Nephron progenitor cell (in vitro differentiated cells): ENCODE measurements at places on chromosomes 1 and 21.

- no peak for DNase-seq
Measured at GRCh38 chr1:32770221-32770731, 46.9 kb downstream of the YARS1 start.

DNA sequence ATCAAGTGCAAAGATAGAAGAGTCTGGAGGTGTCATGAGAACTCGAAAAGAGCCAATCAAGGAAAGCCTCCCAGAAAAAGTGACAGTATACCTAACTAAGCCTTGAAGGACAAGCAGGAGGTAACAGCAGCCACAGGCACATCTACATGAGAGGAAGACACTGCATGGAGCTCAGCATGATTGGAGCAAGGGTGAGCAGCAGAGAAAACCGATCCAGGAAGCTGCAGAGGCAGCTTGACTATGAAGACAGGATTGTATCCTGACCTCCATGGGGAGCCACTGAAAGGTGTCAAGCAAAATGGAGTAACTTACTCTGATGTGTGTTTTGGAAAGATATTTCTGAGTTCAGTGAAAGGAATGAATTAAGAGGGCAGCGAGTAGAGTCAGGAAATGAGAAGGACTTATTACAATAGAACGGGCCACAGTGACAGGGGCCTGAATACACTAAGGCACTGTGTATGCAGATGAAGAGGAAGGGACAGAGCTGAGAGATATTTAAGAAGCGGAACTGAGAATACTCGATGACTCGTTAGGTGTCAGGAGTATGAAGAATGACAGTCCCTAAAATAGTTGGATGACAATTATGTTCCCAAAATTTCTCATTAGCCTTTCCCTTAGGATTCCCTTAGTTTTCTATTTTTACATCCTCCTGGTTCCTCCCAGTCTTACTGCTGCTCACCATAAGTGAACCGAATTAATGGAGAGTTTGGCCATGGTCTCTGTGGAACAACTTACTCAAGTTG, 139.3 kb upstream of the NFIA start:
- no peak for DNase-seq

DNA sequence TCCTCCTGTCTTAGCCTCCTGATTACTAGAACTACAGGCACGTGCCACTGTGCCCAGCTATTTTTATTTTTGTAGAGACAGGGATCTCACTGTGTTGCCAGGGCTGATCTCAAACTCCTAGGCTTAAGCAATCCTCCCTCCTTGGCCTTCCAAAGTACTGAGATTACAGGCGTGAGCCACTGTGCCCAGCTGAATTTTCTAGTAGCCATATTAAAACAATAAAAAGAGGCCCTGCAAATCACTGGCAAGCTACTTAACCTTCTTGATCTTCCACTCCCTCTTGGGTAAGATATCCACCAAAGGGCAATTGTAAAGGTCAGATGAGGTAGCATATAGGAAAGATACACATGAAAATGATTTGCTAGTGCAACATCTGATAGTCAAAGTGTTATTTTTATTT, 65.6 kb upstream of the SRSF10 start:
- no peak for DNase-seq

GRCh38 chr1:196027127-196027526, 581.1 kb downstream of the KCNT2 start:
- no peak for DNase-seq

DNA sequence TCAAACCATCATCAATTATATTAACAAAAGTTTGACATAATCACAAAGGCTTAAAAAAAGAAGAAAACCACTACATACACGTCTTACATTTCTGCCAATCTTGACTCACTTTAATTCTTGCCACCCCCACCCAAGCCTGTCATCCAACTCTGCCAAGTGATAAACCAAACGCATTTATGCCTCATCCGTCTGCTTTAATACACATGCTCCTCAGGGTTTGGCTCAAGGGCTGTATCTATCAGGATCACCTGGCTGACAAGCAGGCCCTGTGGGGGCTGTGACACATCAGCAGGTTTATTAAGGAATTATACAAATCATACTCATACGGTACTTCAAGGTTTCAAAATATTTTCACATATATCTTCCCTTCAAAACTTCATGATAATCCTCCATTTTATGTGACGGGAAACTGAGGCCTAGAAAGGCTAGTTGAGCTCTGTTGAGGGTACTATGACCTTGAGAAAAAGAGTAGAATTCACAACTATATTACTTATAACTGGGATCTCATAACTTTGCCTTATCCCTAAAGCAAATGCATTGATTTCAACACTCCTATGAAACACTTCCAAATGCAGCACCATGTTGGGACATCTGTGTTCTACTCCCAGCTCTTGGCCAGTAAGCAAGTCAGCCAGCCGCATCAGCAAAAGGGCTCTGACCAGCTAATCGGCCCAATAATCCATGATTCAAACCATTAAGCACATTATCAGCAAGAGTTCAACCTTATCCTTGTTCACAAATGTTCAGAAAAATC, 8.7 kb downstream of the SORT1 start:
- DNase-seq, result no peak

DNA sequence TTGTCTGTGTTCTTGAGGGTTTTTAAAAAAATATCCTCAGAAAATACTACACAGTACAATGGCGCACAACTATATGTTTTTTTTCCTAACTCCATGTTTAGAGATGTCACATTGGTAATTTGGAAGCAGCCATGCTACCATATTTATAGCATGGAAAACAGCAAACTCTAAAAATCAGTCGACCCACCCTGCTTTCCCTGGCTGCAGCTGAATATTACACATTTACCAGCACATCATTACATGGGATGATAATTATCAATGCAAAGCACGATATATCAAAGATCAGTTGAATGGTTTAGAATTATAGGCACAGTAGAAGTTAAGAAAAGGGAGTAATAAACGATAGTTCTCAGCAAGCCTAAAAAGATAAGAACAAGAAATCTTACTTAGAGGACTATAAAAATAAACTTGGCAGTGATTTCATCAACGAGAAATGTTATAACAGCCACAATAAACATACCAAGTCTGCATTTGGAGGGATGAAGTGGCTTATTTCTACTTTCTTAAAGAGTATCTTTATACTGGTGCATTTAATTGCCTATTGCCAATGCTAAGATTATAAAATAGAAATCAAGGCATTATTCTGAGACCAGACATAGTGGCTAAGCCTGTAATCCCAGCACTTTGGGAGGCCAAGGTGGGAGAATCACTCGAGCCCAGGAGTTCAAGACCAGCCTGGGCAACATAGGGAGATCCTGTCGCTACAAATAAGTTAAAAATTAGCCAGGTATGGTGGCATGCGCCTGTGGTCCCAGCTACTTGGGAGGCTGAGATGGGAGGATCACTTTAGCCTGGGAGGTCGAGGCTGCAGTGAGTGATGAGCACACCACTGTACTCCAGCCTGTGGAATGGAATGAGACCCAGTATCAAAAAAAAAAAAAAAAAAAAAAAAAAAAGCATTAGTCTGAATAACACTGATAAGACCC, 43.4 kb downstream of the WDR64 start:
- DNase-seq, result no peak

DNA sequence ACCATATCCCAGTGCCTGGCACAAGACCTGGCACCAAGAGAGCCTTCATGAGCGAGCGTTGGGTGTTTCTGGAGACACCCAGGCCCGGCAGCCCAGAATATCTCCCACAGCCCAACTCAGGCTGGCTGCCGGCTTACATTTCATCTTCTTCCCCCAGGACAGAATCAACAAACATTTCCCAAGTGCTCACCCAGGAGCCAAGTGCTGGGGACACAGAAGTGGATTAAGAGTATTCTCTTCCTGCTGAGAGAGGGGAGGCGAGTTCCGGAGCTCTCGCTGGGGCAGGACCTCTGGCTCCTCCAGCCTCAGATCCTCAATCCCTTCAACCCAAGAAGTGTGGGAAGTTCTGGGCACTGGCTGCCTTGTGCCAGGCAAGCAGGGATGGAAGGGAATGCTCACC, 23.6 kb downstream of the IFFO2 start:
- DNase-seq, result no peak

GRCh38 chr1:205774198-205775014, 876 bp downstream of the RAB29 start:
- peak; percentile 22 for DNase-seq

DNA sequence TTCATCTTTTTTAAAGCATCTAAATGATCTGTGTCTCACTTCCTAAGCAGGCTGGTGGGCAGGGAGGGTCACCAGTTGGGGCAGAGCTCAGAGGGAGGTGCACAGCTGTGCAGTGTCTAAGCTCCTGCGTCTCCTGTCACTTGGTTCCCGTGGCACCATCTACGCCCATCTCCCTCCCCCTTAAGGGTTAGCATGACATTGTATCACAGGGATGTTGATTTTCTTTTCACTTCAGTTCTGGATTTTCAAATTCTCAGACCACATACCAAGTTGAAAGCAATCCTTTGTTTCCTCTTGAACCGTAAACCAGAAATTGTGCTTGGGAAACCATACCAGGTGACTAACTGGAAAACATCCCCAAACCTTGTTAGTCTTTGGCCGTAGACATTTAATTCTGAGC, 187.0 kb downstream of the KIF26B start:
- no peak for DNase-seq

DNA sequence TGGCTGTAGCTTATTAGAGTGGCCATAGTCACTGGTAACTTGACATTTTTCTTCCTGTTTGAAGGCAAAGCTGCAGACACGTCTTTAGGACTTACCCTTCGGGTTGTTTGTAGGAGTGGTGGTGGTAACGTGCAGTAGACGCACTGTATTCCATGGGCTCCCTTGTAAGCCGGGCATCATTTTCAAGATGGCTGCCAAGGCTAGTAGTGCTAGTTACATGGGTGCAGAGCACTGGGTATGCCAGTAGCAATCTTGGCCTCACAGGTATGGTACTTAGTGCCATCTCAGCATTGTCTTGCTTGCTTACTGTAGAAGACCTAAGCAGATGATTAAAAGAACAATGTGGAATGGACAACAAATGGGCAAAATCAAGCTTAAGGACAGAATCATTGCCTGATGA, 1.9 kb downstream of the YBX1 start:
- no peak for DNase-seq

- DNase-seq, result no peak
Measured at GRCh38 chr1:215377746-215378145, 189.4 kb upstream of the KCTD3 start.

GRCh38 chr1:92399076-92399475, 87.6 kb downstream of the GFI1 start:
- DNase-seq, result no peak

GRCh38 chr1:2514863-2515762, 11.3 kb downstream of the PANK4 start:
- no peak for DNase-seq

DNA sequence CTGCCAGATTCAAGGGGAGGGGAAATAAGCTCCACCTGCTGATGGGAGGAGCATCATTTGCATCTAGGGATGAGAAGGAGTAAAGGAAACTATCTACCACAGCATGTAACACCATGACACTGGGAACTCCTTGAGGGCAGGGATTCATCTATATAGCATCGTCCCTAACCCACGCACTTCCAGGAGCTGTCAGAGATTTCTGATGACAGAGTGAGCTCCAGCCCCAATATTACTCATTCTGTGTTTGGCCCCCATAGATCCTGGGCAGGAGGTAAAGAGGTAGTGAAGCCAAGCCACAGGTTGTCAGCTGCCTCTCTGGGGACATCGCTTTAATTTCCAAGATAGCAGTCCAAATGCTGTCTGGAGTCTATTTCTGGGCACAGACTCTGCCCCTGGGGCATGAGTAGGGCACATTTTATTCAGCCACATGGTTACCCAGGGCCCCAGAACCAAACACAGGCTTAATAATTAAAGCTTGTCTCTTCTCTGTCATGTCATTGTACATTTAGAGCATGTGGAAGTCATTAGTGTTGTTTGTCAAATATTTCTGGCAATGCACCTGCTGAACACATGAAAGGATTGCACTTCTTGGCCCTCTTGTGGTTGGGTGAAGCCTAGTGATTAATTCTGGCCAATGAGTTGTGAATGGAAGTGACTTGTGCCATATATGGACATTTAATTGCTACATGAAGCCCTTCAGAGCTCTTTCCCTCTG, 105.9 kb upstream of the POU3F1 start:
- no peak for DNase-seq

- no peak for DNase-seq
Measured at GRCh38 chr1:41338820-41339219, 22.4 kb upstream of the FOXO6 start.

GRCh38 chr1:112544751-112545150, 36.0 kb downstream of the WNT2B start:
- DNase-seq, result no peak

GRCh38 chr21:26199456-26199855, 28.9 kb upstream of the APP start:
- DNase-seq, result no peak

DNA sequence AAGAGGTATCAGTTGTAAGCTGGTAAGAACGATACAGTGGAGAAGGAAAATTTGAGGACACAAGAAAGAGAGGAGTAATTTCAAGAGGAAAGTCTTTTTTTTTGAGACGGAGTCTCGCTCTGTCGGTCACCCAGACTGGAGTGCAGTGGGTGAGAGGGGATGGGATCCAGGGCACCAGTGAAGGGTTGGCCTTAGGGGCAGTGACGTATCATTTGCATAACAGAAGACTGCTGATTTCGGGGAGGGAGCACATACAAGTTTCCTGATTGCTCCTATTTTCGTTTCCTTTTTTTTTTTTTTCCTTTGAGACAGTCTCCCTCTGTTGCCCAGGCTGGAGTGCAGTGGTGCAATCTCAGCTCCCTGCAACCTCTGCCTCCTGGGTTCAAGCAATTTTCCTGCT, 4.2 kb downstream of the S100A13 start:
- DNase-seq, result no peak

DNA sequence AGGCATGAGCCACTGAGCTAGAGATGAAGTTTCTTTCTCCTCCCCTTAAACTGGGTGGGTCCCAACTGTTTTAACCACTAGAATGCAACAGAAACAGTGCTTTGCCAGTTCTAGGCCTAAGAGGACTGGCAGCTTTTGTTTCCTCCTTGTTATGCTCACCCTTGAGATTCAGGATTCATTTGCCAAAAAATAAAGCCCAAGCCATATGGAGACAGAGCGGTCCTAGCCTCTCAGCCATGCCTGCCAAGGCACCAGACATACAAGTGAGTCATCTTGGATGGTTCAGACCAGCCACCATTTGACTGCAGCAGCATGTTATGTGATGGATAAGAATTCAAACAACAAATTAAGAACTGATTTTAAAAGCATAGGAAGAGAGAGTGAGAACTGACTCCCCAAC, 38.1 kb upstream of the STUM start:
- DNase-seq, result no peak

- DNase-seq, result no peak
Measured at GRCh38 chr1:56965916-56966697, at the start of gene C8B. Gene C8B, minus strand, starts transcription at chr1:56966015. Its CDS starts 67 bp downstream, at chr1:56965948.

DNA sequence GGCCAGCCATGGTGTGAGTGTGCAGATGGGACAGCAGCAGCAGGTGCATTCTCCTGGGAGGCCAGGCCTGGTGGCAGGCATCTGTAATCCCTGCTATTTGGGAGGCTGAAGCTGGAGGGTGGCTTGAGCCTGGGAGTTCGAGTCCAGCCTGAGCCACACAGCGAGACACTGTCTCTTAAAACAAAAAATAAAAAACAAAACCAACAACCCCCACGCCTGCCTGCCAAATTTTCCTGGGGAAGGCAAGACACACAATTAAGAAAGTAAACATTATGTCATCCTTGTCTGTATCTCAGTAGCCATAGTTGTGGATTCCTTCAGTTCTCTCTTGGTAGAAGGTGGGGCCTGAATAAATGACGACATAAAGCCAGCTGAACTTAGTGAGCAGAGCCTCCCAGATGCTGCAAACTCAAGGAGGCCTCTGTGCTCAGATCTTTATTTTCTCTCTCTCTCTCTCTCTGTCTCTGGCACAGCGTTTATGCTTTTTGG, 57.6 kb upstream of the CD34 start:
- DNase-seq, result no peak
